ENCODE measurements at places on chromosomes 2 and 18.

- DNase-seq: no peak
Observed at GRCh38 chr18:55988537-55988936, 400.5 kb upstream of the TCF4 start.

- DNase-seq: no peak
Observed at GRCh38 chr2:40220177-40220925, 231.5 kb downstream of the SLC8A1 start.

GRCh38 chr2:134406311-134406710 is 152.4 kb downstream of the MGAT5 start:
- DNase-seq: no peak

- DNase-seq: peak; percentile 60
Observed at GRCh38 chr2:43218702-43219382, 7.6 kb downstream of the ZFP36L2 start.

GRCh38 chr2:73983322-73984202 is 1.1 kb upstream of the TET3 start:
- DNase-seq: no peak

- no peak for DNase-seq
Observed at GRCh38 chr18:3664563-3665178, 214.7 kb downstream of the TGIF1 start.

DNA sequence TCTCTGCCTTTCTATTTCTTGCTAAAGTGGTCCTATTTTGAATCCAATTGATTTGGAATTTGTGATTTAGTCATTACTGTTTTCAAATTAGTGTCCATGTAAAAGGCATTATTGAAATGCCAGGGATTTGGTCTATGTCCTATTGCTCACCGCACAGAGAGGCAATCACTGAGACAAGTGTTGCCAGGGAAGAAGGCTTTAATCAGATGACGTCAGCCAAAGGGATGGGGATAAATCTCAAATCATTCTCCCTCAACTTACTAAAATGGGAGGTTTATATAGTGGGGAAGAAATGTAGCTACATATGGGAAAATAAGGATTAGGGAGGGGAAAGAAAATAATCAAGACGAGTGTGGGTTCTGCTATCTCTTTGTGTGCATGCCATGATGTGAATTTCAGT is 9.6 kb downstream of the SERPINB12 start:
- DNase-seq: no peak

DNA sequence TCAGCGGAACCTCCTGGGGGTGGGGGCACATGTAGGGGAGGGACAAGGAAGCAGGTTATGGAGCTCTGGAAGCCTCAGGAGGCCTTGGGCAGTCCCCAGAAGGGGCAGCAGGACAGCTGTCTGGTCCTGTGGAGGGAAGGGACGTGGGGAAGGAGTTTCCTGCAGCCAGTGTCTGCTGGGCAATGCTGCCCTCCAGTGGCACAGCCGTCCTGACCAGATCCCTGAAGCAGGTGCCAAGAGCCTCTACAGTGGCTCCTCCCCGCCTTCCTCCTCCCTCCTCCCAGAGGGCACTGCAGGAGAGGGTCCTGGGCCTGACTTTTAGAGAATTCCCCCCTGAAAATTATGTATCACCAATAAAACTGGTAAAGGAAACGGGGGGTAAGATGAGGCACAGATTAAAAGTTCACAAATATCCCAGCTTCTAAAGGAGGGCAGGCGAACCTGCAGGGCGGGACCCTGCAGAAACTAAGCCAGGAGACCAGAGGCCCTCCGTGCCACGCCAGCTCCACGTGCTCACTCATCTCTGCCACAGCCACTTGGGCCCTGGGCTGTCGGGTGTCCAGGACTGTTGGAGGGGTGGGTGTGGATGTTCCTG is 258.5 kb downstream of the TWIST2 start:
- no peak for DNase-seq

DNA sequence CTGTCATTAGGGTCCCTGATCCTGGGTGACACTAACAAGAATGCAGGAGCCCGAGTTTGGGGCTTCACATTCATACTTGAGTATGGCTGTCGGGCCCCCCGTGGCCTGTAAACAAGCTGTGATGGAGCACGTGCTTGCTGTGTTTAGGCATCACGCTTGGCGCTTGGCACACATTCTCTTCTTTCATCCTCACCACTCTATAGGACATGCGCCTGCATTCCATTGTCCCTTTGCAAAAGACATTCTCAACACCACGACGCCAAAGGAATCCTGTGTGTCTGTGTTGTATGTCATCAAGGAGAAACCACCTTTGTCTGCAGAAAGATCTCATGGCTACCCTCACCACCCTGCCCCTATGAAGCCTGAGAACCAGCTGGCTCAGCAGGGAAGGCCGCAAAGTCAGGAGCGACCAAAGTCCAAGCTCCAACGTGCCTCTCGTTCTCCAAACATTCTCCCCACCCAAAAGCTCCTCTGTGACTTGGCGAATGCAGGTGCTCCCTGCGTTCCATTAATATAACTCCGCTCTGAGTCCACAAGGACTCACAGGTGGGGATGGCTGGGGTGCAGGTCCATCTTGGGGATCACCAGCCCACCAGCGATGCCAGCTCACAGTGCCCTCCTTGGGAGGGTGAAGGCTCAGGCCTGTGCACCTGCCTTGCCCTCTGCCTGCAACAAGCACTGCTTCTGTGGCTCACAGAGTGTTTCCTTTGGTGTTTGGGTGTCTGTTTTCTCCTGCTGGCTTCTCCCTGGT is 6.2 kb upstream of the PER2 start:
- no peak for DNase-seq

GRCh38 chr2:26462511-26463243 is 15.2 kb downstream of the OTOF start:
- no peak for DNase-seq

All from stimulated activated CD8-positive, alpha-beta memory T cell treated with anti-CD3 and anti-CD28 coated beads, Interleukin-4, amount 100 ng/mL, for 1 hour (primary cell).